SIG-M5 (cell line): ENCODE measurements at places on chromosomes 2 and 18.

DNA sequence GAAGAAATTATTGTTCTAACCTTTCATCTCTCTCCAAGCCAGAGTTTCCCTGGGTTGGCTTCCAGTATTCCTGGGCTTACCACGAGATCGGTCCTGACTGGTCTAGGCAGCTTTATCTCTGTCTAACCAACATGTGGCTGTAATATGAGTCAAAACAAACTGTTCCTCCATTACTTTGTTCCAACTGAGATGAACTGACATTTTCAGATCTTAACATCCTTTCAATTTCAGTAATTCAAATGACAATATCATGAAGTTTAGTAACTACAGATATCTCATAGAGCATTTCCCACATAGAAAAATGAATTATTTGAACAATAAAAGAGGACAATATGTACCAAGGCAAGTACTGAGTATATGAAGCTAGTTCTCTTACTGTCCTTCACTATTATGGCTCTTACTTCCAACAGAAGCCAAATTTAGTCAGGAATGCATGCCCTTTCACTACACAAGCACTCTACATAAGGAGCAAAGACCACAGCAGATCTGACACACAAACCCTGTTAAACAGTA, 15.5 kb downstream of the SLC25A12 start:
- DNase-seq: no peak

DNA sequence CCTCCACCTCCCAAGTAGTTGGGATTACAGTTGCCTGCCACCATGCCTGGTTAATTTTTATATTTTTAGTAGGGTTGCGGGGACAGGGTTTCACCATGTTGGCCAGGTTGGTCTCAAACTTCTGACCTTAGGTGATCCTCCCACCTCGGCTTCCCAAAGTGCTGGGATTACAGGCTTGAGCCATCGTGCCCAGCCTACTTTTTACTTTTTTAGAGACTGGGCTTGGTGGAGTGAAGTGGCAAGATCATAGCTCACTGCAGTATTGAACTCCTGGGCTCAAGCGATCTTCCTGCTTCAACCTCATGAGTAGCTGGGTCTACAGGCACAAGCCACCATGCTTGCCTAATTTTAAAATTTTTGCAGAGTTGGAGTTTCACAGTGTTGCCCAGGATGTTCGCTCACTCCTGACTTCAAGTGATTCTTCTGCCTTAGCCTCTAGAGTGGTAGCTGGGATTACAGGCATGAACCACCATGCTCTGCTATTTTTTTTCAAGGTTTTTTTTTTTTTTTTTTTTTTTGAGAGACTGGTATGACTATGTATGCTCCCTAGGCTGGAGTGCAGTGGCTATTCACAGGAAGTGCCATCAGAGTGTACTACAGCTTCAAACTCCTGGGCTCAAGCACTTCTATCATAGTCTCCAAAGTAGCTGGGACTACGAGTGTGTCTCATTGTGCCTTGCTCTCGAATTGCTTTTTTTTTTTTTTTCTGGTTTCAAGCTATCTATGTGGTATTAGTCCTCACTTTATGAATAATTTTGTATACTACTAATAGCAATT, 11.9 kb downstream of the MSH2 start:
- no peak for DNase-seq

DNA sequence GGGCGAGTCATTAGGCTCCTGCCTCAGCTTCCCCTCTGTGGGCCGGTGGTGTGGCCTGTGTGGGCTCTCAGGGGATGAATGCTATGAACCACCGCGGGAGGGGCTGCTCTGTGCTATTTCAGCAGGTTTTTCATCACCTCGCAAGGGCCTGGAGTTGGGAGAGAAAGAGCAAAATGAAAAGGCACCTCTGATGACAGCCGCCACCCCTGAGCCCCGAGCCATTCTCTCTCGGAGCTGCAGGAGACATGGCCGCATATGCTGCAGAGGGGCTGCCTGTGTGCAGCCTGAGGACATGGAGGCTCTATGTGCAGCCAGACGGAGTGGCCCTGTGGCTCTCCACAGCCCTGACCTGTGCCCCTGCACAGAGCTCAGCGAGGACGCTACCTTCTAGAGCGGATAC, 96.2 kb upstream of the CTDP1 start:
- no peak for DNase-seq

- no peak for DNase-seq
Observed at GRCh38 chr2:86815611-86816010, 24.9 kb upstream of the CD8A start.

- no peak for DNase-seq
Observed at GRCh38 chr2:217418090-217418489, 558.2 kb upstream of the TNP1 start.

DNA sequence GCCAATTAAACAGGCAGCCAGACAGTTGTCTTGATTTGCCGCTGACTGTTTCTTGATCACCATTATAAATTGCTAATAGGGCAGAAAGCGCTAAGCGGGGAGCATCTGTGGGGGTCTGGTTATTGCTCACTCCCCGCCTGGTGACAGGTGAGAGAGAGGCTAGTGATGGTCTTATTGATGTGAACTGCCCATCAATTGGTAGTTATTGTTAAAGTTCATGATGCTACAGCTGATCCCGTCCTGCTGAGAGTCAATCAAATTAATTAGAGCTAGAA, 148.5 kb downstream of the LNPK start:
- DNase-seq: no peak

- DNase-seq: no peak
Observed at GRCh38 chr2:209499069-209499468, 75.2 kb downstream of the MAP2 start.

GRCh38 chr2:216911886-216912285, 52.0 kb upstream of the TNP1 start:
- DNase-seq: no peak

- DNase-seq: peak; percentile 93
Observed at GRCh38 chr2:199738727-199739412, 112.1 kb downstream of the FTCDNL1 start.

- DNase-seq: no peak
Observed at GRCh38 chr2:61380056-61380881, 90.6 kb downstream of the USP34 start.

GRCh38 chr18:79634593-79635426, 44.8 kb upstream of the CTDP1 start:
- DNase-seq: no peak

- peak; percentile 79 for DNase-seq
Observed at GRCh38 chr2:31893094-31893493, 117.7 kb downstream of the MEMO1 start.

GRCh38 chr2:133774654-133775015, 206.4 kb upstream of the NCKAP5 start:
- no peak for DNase-seq

- no peak for DNase-seq
Observed at GRCh38 chr2:143730953-143731260, 601.7 kb downstream of the ARHGAP15 start.

DNA sequence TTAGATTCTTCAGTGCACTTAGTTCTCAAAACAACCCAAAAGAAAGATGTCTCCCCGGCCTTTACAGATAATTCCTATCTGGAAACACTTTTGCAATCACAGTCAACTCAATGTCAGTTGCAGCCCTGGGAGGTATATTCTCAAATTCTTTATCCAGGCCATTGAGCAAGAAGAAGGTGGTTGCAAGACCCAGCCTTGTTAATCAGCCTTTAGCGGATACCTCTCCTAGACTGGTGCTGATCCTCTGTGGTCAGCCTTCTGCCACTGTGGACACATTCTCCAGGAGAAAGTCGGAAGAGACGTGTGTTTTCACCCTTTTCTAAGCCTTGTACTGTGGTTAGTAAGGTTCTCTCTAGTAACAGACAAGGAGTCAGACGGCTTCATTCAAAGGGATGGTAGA, 7.8 kb upstream of the FZD7 start:
- no peak for DNase-seq

GRCh38 chr2:176178038-176178756, 10.3 kb upstream of the HOXD1 start:
- DNase-seq: no peak

DNA sequence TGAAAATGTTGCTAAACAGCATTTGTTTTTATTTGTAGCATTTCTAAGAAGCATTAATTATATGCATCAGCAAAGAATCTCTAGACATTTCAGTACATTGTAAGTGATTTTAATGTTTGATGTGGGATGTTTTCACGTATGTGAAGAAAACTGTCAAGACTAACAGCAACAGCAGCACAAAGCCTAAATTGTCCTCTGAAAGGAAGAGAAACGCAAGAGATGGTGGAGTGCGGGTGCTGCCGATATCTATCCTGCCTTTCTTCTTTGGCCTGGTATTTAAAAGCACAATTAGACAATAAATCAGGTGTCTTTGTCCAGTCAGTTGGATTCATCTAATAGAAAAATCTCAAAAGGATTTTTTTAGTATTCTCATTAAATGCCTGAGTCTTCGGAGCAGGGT, 3.1 kb downstream of the TWIST2 start:
- no peak for DNase-seq
